ENCODE measurements at places on chromosomes 5 and 9.
A peak's percentile ranks its signal among the peaks of the same experiment; 100 is the strongest.

- no peak for DNase-seq
Observed at GRCh38 chr5:62614355-62614754, 35.7 kb downstream of the LRRC70 start.

GRCh38 chr9:84371737-84372136, 31.2 kb upstream of the SLC28A3 start:
- no peak for DNase-seq

DNA sequence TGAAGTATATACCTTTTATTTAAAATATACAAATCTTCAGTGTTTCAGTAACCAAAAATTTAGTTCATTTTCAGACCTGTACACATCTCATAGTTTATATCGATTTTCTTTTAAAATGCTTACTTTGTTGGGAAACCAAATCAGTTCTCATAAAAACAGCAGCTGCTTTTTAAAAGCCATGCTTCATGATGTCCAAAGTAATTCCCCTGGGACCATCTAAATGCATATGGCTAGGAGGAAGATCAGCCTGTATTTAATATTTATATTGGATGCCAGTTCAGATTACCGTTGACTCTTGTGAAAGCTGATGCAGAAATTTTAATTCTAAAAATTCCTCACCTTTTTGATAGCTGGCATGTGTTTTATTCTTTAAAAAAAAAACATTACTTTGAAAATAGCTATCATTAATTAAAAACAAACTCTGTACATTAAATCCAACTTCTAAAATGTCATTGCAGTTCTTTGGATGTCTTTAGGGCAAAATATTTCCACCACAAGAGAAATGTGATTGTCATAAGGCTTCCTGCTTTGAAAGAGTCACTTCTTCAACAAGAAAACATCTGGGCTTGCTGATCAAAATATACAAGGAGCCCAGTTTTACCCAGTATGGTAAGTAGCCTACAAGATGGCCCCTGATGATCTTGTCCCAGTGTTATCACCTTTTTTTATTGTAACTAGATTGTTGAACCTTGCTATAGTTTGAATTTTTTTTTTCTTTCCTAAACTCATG, 1242.9 kb upstream of the CDH6 start:
- no peak for DNase-seq

- no peak for DNase-seq
Observed at GRCh38 chr9:114829574-114830440, 24.0 kb upstream of the TNFSF15 start.

GRCh38 chr9:21848615-21849014, 46.2 kb downstream of the MTAP start:
- no peak for DNase-seq

DNA sequence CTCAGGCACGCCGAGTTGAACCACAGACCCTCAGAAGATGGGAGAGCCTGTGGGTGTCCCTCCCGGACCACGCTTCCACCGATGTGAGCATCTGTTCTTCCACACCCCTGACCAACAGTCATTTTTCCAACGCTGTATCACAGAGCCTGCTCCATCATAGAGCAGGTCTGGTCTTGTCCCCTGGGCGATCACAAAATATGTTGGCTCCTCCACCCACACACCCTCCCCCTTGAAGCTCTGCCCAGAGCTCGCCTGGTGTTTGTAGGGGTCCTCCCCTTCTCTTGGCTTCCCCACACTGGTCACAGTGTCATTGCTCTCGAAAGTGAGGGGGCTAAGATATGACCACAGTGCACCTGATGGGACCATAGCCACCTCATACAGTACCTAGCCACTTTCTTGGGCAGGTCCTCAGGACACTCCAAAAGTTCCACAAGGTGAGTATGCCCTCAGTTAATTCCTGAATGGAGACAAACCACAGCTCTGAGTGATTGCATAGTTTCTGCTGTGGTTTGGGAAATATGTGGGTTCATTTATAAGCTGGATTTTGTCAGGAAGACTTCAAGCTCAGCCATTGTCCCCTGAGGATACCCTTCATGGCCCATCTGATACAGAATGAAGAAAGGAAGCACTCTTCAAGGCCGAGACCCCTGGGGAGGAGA, 3.5 kb upstream of the ZNF618 start:
- no peak for DNase-seq

DNA sequence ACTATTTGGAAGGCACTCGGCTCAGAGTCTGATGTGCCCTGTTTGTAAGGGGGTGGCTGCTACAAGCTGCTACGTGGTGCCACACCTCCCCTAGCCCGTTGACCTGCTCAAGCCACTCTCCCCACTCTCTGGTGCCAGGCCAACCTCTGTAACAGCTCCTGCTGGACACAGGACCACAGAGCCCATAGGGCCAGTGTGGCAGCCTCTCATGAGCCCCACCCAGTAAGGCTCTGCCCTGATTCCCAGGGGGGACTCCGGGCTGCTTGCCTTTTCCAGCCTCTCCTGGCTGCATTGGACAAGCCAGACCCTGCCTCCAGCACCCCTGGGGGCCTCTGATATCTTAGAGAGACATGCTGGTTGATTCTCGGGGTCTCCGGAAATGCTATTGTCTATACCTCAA, 53.3 kb upstream of the ANGPTL2 start:
- no peak for DNase-seq

- no peak for DNase-seq
Observed at GRCh38 chr5:62144401-62145022, 161.5 kb upstream of the KIF2A start.

GRCh38 chr5:35302544-35302943, 72.3 kb upstream of the PRLR start:
- no peak for DNase-seq

- peak; percentile 45 for DNase-seq
Observed at GRCh38 chr9:111678293-111678692, 16.9 kb downstream of the GNG10 start.

GRCh38 chr9:81314490-81314889, 374.9 kb downstream of the TLE1 start:
- no peak for DNase-seq

DNA sequence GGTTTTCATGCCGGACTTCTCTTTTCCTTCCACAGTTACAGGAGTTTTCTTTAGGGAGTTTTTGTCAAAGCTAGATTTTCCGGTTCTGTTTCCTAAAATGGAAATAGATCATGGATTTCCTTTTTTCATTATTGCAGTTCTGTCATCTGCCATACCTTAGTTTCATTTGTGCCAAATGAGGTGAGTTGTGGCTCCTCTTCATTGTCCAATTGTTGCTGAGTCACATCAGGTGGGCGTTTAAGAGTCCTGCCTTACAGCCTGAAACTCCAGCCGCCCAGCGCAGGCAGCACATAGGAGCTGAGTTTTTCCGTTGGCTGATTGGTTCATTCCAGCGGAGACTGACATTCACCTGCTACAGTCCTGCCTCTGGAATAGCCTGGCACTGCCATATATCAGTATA, 14.1 kb downstream of the SLC25A25 start:
- DNase-seq, result no peak

DNA sequence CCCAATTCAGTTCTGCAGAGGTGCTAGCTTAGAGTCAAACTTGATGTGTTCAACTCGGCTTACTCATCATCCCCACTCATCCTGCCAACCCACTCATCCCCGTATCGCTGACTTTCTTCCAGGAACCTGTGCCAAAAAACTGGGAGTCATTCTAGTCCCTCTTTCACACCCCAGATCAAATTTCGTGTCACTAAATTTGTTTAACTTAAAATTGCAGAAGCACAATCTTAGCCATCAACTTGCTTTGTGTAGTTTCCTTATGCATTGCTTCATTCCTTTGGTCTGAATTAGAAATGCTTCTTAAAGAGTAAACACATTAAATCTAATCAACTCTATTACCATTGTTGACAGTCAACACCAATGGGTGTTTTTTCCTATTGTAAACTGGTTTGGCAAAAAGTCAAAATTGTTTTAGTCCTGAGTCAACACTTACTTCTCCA, 162.4 kb downstream of the TTC39B start:
- no peak for DNase-seq

DNA sequence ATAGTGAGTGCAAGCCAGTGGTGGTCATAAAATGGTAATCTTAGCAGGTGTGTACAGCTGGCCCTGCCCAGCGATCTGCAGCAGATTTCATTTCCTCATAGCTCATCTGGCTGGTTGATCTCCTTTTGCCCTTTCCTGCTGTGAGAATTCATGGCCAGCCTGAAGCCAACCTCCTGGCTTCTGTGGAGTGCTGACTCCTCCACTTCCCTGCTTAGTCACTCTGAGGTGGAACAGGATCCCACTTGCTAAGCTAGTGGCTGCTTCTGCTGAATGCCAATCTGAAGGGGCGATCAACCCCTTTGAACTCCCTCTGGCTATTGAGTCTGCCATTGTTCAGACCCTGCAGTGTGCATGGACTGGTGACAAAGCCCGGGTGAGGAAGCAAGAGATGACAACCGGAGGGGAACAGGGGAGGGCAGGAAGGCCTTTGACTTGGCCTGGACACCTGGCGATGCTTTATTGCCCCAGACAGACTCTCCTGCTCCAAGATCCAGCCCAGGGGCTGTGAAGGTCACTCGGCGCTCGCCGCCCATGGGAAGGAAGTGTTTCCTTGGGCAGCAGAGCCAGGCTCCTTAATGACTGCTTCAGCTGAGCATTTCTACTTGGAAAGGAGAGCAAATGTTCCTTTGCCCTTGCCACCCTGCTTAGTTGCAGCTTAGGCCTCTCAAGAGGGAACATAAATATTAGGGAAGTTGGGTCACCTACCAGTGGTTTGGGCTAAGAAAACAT, 341.1 kb downstream of the ZSWIM6 start:
- no peak for DNase-seq

- DNase-seq, result no peak
Observed at GRCh38 chr9:127629468-127630081, 17.5 kb downstream of the STXBP1 start.

DNA sequence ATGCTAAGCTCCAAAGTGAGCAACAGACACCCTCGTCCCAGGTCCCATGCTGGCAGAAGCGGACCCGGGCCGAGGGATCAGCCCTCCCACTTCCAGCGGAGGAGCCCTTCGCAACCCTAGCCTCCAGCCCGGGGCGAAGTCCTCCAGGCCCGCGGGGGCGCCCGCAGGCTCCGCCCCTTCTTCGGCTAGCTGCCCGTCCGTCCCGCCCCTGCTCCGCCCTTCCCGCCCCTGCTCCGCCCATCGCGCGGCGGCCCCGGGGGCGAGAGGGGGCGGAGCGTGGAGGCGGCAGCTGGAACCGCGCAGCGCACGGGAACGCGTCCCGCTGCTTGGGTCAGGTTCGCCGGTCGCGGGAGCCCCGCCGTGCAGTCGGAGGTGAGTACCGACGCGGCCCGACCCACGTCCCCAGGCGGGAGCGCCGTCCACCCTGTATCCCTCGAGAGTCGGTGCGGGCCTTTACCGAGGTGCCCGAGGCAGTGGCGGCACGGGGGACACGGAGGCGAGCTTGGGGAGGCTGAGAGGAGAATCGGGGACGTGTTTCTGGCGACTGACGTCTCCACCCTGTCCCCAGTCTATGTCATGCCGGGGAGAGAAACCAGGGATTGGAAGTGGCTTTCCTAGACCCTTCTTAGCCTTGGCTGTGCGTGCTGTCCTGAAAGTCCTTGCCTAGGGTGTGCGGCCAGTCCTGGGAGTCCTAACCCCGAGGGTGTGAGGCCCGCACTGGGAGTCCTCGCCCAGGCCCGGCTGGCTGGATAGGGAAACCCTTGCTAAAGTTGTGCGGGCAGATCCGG, at the start of gene ACO1:
TSS of gene ACO1 (plus strand) at position 280 of the 788 bp plus-strand sequence. CDS start 20,864 bp downstream, outside the sequence.
- DNase-seq, result peak; percentile 75

GRCh38 chr9:115810166-115810565, 343.4 kb upstream of the PAPPA start:
- no peak for DNase-seq

DNA sequence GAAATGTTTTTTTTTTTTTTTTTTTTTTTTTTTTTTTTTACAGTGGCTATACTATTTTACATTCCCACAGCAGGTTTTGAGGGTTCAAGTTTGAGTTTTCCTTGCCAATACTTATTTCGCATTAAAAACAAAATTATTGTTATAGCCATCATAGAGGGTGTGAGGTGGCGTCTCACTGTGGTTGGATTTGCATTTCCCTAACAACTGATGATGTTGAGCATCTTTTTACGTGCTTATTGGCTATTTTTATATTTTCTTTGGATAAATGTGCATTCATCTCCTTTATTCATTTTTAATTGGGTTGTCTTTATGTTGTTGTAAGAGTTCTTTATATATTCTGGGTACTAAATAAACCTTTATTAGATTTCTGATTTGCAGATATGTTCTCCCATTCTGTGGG, 18.9 kb upstream of the UBLCP1 start:
- DNase-seq, result no peak

- no peak for DNase-seq
Observed at GRCh38 chr5:158943569-158943968, 156.1 kb downstream of the EBF1 start.

GRCh38 chr9:130053504-130054324, at the start of gene GPR107:
TSS of gene GPR107 (plus strand) at chr9:130053906. CDS start at chr9:130053933, 27 bp downstream.
- peak; percentile 92 for DNase-seq

DNA sequence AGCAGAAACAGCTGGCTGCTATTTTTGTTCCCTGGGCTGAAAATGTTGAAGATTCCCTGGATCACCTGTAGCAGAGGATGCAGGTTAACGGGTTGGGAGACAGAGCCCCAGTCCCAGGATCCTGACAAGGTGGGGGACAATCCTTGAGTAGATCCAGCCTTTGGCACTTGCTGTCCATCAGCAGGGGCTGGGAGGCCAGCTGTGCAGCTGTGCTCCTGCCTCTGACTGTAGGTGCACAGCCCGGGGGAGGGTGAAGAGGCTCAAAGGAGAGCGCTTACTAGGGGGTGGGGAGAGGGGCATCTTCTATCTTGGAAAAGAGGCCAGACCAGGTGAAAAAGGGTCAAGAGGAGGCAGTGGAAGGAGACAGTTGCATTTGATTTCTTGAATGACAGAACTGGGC, 3.5 kb upstream of the DDX41 start:
- no peak for DNase-seq

GRCh38 chr9:91074866-91075265, 273.2 kb downstream of the SYK start:
- DNase-seq, result no peak

DNA sequence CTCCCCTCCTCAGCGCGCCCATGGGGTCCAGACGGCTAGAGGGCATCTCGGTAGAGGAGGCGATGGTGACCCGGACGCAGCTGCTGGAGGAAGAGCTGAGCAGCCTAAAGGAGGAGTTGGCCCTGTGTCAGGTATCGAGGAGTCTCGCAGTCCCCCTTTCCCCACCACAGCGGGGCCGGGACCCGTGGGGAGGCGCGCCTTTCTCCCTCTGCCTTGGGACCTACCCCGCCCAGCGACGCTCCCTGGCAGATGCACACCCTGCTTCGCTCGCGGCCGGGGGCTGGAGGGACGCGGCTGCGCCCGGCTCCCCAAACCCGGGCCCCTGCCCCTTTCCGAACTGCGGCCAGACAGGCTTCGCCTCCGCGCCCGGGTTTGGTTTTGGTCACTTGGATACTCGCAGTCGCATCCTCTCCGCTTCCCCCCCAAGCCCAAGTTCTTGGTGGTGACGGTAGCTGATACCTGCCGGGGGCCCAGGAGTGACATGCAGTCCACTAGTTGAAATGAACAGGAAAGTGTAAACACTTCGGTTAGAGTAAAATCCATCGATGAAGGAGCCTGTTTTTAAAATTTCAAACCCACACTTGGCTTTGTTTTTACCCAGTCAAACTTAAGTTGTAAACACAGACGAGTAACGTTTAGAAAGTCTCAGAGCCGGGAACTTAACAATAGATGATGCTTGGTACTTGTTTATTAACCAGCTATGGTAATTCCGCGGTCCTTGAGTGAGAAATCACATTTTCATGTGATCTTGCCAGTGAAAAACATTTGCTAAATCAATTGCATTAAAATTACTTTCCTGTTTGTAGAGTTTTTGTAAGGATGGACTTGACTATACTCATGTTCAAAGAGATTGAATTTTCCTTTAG, 688 bp downstream of the CNTLN start:
- peak; percentile 20 for DNase-seq

All from HuH-7.5 (cell line).